ENCODE measurements at places on chromosomes 7 and 10.

GRCh38 chr7:100407285-100408180 lies 21.0 kb downstream of the ZCWPW1 start:
- no peak for DNase-seq

DNA sequence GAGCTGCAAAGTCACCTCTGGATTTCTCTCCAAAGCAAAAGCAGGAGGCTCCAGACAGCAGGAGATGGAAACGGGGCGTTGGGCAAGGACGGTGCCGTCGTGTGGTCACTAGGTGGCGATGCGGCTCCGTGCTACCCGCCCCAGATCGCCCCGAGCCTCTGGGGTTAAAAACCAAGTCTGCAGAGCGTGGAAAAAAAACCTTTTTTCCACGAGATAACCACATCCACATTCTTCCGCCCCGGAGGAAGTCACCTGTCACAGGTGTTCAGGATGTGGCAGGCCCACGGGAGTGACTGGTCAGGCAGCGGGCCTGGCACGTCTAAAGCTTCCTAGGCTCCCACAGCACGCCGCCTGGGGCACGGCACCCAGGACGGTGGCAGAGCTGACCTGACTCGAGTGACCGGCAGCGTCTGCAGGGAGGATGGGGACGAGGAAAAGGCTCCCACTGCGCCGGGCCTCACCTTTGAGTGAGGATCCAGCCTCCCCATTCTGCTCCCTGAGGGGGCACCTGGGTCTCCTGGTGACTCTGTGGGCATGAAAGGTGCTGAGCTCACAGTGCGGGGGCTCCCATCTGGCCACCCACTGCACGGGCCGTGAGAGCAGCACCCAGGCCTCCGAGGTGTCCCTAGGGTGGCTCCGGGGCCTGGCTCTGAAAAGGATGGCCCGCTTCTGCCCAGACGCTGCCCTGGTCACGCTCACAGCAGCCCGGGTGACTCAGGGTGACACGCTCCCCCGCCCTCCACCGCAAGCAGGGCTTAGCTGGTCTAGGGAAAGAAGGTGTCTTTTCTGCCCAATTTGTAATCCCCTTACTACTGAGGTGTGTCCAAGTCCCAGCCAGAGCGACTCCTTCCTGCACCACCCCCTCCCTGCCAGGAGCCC lies 71.3 kb upstream of the TNRC18 start:
- DNase-seq: peak; percentile 85

- DNase-seq: no peak
Observed at GRCh38 chr10:26044141-26044749, 110.2 kb downstream of the MYO3A start.

- DNase-seq: no peak
Observed at GRCh38 chr10:112983444-112984056, 33.5 kb downstream of the TCF7L2 start.

GRCh38 chr10:30420266-30420665 lies 13.7 kb upstream of the MAP3K8 start:
- no peak for DNase-seq

DNA sequence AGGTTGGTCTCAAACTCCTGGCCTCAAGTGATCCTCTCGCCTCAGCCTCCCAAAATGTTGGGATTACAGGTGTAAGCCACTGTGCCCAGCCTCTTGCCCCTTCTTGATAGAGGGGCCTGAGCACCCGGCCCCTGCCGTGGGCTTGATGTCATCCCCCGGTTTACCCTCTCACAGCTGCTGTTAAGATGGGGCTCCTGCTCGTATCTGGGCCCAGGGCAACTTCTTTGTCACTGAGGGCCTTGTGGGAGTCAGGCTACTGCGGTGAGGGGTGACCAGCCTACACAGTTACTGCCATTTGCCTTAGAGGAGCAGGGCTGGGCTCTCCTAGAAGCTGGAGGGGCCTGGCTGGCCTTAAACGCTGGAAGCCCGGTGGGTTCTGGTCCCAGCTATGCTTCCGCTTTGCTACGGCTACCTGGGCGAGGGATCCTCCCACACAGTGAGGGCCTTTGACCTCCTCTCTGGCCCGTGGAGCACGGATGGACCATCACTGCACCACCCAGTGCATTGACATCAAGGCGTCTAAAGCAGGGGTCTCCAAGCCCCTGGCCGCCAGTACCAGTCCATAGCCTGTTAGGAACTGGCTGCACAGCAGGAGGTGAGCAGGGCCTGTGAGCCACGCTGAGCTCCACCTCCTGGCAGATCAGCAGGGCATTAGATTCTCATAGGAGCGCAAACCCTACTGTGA lies 1.1 kb upstream of the TMEM130 start:
- DNase-seq: no peak

GRCh38 chr7:5704534-5704922 lies 76.9 kb downstream of the RNF216 start:
- peak; percentile 64 for DNase-seq

DNA sequence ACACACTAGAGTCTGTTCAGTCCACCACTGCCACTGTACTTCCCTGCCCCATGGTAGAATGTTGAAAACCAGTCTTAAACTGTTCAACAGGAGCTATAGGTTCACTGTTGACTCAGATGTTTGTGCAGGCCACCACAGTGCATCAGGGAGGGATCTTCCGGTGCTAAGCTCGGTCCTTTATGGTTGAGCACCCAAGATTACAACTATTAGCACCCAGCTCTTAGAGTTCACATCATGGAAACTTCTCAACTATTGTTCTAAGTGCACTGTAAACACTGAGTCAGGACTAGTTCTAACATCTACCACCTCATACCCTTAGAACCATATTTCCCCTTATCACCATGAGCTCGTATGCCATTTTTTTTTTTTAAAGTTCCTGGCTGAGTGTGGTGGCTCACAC lies 97.1 kb upstream of the MXI1 start:
- DNase-seq: no peak

DNA sequence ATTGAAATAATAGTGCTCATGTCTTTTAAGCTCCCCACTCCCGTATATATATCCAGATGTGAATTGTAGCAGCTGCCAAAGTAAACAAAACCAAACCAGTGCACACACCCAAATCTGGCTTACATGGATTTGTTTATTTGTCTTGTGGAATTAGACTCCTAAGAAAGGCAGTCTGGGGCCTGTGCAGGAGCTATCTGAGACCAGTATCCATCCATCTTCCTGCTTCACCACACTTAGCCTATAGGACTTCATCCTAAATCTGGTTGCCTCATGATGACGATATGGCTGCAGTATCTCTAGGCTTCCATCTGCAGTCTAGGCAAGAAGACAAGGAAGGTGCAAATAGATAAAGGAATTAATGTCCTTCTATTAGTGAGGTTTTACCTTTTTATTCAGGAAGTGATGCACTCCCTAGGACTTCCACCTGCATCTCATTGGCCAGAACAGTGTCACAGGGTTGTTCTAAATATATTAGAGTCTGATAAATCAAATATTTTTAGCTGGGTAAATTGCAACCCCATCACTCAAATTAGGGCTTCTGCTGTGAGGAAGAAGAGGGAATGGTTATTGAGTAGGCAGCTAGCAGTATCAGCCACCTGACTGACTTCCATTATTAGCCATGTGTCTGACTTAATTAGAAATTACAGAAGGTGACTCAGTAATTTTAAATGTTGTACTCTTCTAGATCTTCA lies 6.0 kb downstream of the WIPF3 start:
- DNase-seq: no peak

DNA sequence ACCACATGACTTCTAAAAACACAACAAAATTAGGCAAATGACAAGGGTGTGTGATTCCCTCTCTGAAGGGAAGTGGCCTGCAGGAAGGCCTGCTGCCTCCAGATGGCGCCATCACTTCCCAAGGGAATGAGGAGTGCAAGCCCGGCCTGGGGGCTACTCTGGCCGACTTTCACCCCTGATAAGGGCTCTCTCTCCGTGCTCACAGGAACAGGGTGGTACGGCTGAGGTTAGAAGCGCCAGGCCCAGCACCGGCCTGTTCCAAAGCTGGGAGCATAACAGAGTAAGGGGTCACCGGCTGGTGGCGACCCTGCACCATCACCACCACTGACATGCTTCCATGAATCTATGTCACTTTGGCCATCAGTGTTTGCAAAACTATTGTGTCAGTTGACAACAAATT lies 13.1 kb downstream of the RBP3 start:
- no peak for DNase-seq

- DNase-seq: no peak
Observed at GRCh38 chr7:3207387-3207902, 93.6 kb upstream of the SDK1 start.

DNA sequence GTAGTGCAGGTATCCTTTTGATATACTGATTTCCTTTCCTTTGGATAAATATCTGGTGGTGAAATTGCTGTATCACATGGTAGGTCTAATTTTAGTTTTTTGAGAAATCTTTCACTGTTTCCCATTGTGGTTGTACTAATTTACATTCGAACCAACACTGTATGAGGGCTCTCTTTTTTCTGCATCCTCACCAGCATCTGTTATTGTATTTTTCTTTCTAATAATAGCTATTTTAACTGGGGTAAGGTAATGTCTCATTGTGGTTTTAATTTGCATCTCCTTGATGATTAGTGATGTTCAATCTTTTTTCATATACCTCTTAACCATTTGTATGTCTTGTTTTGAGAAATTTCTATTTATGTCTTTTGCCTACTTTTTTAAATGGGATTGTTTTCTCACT lies 335.4 kb upstream of the MTPN start:
- DNase-seq: no peak

DNA sequence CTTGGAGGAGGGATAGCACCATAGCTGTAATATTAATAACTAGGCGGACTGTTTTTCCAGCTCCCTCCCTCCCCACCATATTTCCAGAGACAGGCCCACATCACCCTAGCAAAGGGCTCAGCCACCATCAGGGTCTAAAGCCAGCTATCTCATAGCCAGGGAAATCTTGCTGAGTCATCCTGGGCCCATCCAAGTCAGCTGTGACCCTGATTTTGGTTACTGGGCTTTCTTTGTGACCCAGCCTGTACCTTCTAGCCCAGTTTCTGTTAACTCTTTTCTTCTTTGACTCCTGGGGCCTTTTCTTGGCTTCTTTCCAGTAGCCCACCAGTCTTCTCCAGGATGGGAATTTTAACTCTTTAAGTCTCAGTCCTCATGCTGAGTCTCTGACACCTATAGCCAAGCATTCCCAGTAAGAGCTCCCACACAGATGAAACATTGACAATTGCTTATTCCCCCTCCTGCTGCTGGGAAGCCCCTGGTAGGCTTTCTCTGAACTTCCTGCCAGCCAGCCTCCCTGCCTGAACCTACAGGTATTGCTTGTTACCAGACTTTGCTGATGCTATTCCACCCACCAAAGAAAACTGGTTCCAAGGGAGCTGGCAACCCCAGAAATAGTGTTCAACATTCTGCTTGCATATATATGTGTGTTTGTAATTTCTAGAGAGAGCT lies 34.8 kb upstream of the ADO start:
- no peak for DNase-seq

GRCh38 chr10:132826524-132827422 lies 40.8 kb upstream of the NKX6-2 start:
- DNase-seq: no peak

DNA sequence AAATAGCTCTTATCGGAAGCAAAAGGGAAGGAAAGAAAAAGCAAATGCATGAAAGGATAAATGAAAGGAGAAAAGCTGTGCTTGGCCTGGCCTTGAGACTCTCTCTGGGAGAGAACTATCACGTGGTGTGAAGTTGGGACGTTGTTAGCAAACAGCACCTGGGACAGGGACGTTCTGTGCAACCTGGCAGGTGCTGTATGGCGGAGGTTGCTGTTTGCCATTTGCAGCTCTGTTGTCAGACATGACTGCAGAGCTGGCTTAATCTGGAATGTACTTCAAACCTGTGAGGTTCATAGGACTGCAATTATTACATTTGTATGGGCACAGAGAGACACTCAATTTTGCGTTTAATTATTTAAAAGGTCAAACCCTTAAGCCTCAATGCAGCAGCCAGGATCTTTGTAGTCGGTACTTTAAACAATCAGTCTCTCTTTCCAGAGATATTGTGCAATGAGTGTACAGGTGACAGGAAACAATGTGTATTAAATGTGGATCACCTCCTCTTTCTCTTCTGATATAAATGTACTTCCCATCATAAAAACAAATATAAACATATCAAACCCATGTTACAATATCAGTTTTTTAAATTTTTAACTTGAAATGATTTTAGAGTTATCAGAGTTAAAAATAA lies 800.5 kb upstream of the KCND2 start:
- peak; percentile 98 for DNase-seq

GRCh38 chr10:70592746-70593512 lies 9.6 kb downstream of the PRF1 start:
- DNase-seq: no peak

GRCh38 chr7:98420966-98421612 lies 20.2 kb upstream of the BAIAP2L1 start:
- DNase-seq: peak; percentile 72

GRCh38 chr10:51544933-51545332 lies 154.5 kb downstream of the CSTF2T start:
- DNase-seq: no peak

DNA sequence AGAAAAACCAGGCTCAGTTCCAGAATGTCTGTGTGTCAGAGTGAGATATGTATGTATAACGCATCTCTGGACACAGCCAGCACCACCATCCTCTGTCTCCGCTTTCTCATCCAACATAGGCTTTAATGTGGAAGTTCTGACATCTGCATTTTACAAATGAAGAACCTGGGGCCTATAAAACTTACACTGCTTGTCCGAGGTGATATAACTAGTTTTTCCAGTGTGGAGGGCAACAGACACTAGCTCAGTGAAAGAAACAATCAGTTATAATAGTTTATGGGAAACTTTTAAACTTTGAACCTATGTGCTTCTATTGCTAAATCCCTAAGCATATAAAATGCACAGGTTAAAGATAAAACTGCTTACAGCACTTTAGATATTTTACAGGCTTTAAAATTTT lies 208.7 kb downstream of the CRPPA start:
- DNase-seq: no peak

DNA sequence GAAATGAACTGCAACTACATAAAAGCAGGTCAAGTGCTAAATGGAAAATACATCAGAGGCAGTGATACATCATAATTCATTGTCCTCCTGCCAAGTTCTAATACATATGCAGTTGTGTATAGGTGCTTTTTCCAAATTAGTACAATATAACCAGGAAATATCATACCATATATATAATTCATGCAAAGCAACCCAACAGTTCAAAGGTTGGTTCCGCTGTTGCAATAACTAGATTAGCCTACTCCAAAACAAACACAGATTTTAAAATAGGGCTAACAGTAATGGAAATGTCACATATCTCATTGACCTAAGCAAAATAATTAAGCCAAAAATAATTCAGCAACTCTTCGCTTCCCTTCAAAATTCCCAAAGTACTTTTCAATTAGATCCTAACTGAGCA lies 88.9 kb upstream of the NEBL start:
- no peak for DNase-seq

DNA sequence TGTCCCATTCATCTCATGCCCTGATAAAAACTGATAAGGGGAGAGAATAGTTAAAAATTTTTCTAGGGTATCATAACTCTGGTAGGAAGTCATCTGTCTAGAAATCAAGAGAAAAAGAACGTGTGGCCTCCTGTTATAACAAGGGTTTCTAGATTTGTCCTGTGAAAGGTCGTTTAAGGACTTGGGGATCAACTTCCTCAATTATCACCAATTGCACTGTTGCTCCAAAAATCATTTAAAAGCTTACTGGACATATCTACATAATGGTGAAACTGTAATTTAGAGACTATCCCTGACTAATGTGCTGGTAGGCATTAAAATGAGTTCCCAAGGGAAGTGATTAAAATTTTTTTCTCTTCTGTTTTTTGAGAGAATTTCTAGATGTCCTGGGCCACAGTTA lies 58.2 kb downstream of the GPR141 start:
- DNase-seq: no peak

- DNase-seq: no peak
Observed at GRCh38 chr7:55429835-55430499, 64.8 kb downstream of the LANCL2 start.

- no peak for DNase-seq
Observed at GRCh38 chr7:31882187-31882586, 188.0 kb downstream of the PDE1C start.

Data from DMS153 (cell line).